CD4-positive, alpha-beta T cell treated with Interleukin-12 subunit alpha and Interleukin-12 subunit beta, for 1 hour (primary cell): ENCODE measurements at places on chromosomes 5 and 9.
A peak's percentile ranks its signal among the peaks of the same experiment; 100 is the strongest.

DNA sequence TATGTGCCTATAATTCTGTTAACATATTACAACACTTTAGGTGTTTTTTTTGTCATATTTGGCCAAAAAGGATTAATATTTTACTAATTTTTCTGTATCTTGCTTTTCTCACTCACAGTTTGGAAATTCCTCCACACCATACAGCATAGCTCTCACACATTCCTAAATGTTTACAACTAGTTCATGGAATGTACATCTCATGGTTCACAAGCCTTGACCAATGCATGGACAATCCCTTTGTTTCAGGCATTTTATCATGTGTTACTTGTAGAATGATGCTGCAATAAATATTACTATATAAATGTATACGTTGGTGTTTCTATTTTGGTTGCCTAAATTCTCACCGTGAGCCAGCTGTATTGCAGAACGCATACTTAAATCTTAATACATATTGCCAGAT is 80.5 kb upstream of the SPATA31C2 start:
- DNase-seq: no peak

- no peak for DNase-seq
These were observed 13.5 kb downstream of the BTNL9 start for GRCh38 chr5:181053488-181054121.

GRCh38 chr5:17890501-17890900 is 256.2 kb downstream of the TAF11L14 start:
- no peak for DNase-seq

GRCh38 chr5:58462623-58463230 is 2.8 kb upstream of the PLK2 start:
- DNase-seq: peak; percentile 71

DNA sequence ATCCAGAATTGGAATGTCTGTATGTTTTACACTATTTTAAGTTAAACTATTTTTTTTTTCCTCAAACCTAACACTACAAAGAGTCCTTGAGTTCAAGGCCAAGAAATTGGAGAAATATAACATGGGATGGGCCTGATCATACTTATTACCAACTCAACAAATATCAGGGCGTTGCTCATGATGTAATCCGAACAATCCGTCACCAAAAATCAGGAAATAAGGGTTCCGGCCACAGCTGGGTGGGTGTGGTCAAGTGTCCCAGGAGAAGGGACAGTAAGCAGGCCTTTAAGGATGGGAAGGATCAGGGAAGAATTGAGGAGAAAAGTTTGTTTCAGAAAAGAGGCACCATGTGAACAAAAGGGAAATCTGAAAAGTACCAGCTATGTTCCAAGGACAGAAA is 29.8 kb downstream of the MED27 start:
- no peak for DNase-seq

DNA sequence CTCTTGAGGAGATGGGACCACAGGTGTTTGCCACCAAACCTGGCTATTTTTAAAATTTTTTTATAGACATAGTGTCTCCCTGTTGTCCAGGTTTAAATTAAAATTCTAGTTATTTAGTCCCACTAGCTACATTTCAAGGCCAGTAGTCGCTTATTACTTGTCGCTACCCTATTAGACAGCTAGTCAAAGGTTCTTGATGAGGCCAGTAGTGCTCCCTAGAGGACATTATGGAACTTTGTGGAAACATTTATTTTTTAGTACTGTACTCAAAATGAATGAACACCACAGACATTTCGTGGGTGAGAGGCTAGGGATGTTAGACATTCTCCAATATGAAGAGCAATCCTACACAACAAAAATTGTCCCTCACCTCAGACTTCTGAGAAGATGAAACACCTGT is 14.4 kb upstream of the GRXCR2 start:
- no peak for DNase-seq

GRCh38 chr9:125690679-125691078 is 16.3 kb downstream of the MAPKAP1 start:
- no peak for DNase-seq

DNA sequence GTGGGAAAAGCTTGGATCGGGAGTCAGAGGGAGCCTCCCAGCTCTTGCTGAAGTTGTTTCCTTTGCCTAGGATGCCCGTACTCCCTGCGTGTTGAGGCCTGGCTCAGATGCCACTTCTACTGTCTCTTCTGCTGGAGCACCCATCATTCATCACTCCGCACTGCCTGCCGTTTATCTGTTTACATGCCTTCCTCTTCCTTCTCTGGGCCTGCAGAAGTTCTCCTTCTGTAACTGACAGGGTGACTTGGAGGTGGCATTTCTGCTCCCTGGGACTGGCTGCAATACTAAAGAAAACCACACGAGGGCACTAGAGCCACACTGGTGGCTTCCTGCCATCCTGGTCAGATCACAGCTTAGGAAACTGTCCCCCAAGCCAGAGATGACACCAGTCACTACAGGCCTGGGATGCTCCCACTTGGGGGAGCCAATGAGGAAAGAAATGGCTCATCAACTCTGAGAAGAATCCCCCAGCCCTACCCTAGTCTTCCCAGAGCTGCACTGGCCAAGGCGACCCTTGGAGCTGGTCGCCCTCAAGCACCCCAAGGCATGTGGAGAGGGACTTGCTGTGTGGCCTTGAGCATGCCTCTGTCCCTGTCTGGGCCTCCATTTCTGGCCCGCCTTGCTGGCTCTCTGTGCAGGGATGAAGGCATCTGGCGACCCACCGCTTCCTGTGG is 9.7 kb upstream of the SLC25A51 start:
- DNase-seq: peak; percentile 82

- no peak for DNase-seq
These were observed 14.3 kb downstream of the CDC14B start for GRCh38 chr9:96605328-96605727.

- DNase-seq: peak; percentile 48
These were observed 1.1 kb upstream of the MAT2B start for GRCh38 chr5:163504079-163504931.

DNA sequence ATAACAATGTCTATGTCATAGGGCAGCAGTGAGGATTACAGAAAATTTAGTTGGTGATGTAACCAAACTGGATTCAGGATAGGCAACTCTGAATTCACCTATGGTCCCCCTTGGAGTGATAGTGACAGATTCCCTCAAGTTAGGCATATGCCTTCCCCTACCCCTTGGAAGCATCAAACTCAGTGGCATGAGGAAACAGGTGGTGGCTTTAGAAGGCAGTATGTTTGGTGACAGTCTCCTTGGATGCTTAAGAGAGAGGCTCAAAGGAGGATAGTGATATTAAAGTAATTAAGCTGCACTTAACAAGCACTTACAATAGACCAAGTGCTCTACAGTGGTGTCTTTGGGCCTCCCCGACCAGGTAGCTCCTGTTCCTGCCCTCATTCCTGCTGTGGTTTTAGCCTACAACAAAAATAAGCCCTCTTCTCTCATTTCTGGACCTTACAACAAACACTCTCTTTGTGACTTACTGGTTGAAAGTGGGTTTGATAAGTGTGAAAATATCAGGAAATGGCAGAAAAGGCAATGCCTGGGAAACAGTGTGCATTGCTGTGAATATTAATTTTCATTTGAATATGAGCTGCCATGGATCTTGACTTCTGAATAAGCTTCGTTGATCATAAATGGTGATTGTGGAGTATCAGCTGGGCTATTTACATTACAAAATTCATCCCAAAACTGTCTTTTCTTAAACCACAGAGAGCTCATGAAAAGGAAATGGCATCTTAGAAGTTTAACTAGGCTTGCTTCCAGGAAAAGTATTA is 29.2 kb downstream of the NR4A3 start:
- no peak for DNase-seq

- no peak for DNase-seq
These were observed 3.3 kb downstream of the PTGES start for GRCh38 chr9:129749575-129749974.

DNA sequence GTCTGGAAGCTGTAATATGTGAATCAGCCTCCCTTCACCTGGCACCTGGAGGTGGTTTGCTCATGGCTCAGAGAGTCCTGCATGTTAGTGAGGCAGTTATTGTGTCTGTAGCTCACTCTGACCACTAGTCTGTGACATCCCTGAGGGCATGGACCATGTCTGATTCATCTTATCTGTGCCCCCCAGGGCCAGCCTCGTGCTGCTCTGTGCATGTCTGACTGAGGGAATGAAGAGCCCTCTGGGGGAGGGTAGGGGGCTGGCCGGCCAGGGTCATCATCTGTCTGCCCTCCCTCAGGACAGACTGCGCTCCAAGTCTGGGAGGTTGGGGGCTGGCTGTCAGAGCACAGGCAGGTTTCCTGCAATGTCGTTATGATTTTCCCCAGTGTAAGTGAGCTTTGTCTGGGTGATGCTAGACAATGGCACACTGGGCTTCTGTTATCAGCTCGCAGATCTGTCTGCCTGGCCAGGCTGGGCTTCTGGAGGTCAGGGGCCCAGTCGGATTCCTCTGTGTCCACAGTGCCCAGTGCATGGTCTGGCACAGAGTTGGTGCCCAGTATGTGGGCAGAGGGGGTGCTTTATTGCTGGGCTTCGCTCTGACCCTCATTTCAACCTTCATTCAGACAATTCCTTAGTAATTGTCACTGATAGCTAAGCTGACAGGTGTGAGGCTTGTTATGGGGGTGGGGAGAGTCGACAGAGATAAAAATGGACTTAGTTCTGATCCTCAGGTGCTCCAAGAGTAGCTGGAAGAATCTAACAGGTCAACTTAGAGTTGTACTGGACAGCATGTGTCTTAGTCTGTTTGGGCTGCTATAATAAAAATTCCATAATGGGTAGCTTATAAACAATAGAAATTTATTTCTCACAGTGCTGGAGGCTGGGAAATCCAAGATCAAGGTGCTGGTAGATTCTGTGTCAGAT is 85.7 kb upstream of the SHB start:
- no peak for DNase-seq

GRCh38 chr5:16229357-16229940 is 49.9 kb upstream of the MARCHF11 start:
- no peak for DNase-seq

DNA sequence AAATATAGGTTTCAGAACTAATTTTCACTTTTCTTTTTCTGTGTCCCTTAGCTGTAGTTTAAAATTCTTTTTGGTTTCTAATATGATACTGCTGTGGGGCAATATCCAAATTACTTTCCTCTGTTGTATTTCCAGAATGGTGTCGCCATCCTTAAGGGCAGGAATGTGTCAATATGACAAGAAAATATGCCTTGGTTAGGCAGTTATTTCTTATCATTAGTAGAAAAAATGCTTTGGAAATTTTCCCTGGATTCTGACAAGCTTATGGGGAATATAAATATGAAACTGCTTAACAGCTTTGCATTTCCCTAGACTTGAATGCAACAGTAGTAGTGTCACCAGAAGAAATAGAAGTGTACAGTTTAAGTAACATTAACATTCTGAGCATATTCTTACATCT is 29.4 kb downstream of the ANKRD34B start:
- no peak for DNase-seq

DNA sequence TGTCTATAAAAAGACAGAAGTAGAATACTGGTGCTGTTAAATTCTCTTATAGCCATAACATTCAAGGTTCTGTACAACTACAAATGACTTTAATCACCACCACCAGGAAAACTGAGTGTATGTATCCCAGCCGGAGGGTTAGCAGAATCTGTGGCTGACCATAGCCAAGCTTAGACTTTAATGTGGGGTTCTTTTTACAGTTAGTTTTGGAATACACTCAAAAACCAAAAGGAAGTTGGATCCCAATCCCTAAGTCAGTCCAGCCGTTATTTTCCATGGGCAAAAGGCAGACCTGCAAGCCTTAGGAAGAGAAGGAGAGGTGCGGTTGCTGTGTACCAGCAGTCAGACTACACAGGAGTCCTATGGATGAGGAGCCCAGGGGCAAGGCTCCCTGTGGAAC is 179.8 kb downstream of the ENC1 start:
- DNase-seq: no peak

DNA sequence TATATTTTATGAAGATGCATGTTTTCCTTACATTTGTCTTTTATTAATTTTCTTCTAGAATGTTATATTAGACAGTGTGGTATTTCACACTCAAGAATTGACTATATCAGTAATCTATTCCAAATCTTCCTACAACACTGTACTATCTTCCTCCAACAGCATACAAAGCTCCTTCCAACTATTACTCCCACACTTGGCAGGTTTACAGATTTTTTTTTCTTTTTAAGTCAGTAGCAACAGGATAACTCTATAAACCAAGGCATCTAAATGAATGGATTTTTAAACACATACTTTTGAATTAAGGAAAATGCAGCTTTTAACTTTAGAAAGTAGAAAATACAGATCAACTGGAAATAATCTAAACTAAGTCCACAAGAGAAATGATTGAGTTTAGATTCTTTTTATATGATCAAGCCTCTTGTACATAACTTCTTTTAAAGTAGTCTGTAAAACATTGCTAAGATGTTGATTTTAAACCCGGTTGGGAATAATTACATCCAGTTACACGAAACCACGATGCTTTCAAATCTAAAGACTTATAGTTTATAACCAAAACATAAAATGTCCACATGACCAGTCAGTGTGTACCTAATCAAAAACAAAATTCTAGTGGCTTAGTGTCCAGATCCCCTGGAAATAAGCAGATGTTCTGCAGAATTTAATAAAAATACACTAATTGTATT is 281.6 kb downstream of the ADAMTS6 start:
- no peak for DNase-seq

- DNase-seq: no peak
These were observed 70.3 kb upstream of the MAP1B start for GRCh38 chr5:72036951-72037350.

- no peak for DNase-seq
These were observed 4.7 kb upstream of the VAV2 start for GRCh38 chr9:133996531-133997520.

DNA sequence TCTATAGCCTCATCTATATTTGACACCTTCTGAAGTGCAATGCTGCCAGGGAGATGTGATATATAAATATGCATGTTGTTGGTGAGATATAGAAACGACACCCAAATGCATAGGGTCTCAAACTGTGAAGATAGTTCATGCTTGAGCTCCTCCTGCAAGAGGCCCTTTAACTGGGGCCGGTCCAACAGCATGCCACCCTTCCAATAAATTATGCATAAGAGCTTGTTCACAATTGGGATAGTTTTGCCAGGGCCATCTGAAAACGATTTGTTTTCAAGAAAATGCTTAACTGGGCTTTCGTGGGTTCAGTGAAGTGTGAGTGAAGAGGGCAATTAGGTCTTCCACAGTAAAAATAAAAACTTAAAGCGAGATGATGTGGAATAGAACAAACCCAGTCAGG is 424.2 kb upstream of the WWC1 start:
- no peak for DNase-seq

DNA sequence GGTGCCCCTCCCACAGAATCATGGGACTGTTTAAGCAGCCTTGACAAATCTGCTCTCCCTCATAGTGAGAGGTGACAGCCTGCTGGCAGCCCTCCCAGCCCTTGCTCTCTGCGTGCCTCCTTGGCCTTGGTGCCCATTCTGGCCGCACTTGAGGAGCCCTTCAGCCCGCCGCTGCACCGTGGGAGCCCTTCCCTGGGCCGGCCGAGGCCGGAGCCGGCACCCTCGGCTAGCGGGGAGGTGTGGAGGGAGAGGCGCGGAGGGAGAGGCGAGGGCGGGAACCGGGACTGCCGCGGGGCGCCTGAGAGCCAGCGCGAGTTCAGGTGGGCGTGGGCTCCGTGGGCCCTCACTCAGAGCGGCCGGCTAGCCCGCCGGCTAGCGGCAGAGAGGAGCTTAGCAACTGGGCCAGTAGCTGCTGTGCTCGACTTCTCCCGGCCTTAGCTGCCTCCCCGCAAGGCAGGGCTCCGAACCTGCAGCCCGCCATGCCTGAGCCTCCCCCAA is 125.9 kb upstream of the MYO10 start:
- no peak for DNase-seq
